Ammon's horn (tissue), 1 donor: ENCODE measurements at places on chromosomes 2 and 18.

DNA sequence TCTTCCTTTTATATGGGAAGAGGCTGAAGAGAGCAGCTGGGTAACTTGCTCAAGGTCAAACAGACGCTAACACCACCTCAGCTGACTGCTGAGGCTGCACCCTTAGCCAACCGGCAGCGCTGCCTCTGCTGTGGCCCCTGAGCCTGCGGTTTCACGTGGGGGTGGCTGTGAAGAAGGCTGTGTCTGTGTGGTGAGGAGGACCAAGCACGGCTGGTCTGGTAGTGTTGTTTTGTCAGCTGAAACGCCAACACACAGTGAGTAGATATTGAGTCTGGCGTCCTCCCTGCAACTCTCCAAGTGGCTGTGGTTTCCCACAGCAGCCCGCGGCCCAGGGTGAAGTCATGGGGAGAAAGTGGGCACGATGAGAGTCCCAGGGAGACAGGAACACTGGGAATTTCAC is 69.6 kb downstream of the THNSL2 start:
- DNase-seq: no peak

DNA sequence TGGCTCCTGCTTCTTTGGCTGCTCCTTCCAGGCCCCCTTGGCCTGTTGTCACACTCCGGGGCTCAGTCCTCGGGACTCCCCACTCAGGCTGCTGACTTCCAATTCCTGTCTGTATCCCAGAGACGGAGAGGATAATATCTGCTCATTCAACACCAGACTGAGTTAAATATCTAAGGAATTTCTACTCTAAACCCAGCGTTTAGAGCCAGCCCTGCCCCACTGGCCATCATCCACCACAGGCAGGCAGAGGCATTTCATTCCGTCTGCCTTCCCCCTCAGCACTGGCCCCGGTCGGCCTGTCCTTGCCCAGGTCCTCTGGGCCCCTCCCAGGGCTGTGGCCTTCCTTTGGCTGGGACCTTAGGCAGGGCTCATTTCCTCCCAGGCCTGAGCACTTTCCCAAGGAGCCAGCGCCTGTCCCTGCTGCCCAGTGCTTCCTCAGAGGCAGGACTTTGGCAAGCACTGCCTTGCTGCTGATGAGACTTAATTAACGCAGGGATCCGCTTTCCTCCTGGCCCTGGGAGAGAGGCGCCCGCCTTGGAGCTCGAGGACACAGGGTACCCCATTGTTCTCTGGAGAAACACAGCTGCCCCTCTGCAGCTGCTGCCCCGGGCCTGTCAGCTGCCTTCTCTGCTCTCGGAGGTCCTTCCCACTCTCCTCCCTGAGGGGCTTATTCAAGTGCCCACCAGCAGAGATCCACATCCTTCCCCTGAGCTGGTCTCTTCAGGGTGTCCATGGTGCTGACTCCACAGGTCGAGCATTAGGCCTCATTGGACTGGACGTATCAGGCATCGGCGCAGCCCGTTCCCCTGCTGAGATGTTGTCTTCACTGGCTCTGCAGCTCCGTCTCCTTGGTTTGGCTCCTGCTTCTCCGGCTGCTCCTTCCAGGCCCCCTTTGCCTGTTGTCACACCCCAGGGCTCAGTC is 42.8 kb downstream of the ATOH8 start:
- peak; percentile 86 for DNase-seq

GRCh38 chr2:193505620-193506019 is 1310.9 kb upstream of the TMEFF2 start:
- no peak for DNase-seq

- DNase-seq: no peak
Measured at GRCh38 chr2:206873423-206873822, 65.9 kb upstream of the CPO start.

DNA sequence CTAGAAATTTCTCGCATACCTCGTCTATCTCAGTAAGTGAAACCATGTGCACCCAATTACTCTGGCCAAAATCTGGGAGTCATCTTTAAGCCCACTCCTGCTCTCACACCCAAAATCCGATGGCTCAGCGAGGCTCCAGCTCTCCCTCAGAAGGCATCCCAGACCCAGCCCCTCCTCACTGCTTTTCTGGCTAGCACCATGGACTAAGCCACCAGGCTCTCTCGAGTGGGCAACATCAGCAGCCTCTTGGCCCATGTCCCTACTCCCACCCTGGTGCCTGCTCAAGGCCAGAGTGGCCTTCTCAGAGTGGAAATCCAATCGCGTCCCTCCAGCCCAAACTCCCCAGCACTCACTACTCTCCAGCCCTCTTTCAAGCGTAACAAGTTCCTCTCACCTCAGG is 27.2 kb downstream of the TNS1 start:
- DNase-seq: no peak
